ENCODE measurements at places on chromosomes 1 and 21. TPM values are rescaled to one million over a fixed set of nuclear protein-coding genes. Genes with fewer than 3 reads are reported as not detected.

Gene S100A7
- 0.38 TPM for total RNA-seq

Gene NCF2
- 96.4 TPM for total RNA-seq

Gene SPATA46
- total RNA-seq: not detected

Gene COL8A2
- 3.3 TPM for total RNA-seq

Gene NECAP2
- 84.1 TPM for total RNA-seq

Gene BGLAP
- total RNA-seq: not detected

Gene ATP1A4
- not detected for total RNA-seq

Gene MROH7
- total RNA-seq: under 0.01 TPM

Gene PROK1
- total RNA-seq: not detected

Gene KLF17
- not detected for total RNA-seq

Gene OR2M2
- not detected for total RNA-seq

Gene S100A8
- total RNA-seq: 50.0 TPM

Gene ARHGEF16
- total RNA-seq: 21.6 TPM

Gene KCNK2
- 1.3 TPM for total RNA-seq

Gene EXTL1
- total RNA-seq: not detected

Gene SMIM1
- total RNA-seq: 1.2 TPM

Gene CD1E
- total RNA-seq: not detected

Gene EDN2
- 13.3 TPM for total RNA-seq
